ENCODE measurements at places on chromosomes 5 and 9.

- DNase-seq, result no peak
Measured at GRCh38 chr9:95277509-95277908, 40.0 kb downstream of the FANCC start.

GRCh38 chr9:120857481-120857880 lies 14.8 kb upstream of the PSMD5 start:
- DNase-seq, result no peak

GRCh38 chr9:97386733-97387503 lies 25.0 kb upstream of the TDRD7 start:
- peak; percentile 81 for DNase-seq

- DNase-seq, result peak; percentile 73
Measured at GRCh38 chr9:134294153-134295071, 31.8 kb upstream of the RXRA start.

DNA sequence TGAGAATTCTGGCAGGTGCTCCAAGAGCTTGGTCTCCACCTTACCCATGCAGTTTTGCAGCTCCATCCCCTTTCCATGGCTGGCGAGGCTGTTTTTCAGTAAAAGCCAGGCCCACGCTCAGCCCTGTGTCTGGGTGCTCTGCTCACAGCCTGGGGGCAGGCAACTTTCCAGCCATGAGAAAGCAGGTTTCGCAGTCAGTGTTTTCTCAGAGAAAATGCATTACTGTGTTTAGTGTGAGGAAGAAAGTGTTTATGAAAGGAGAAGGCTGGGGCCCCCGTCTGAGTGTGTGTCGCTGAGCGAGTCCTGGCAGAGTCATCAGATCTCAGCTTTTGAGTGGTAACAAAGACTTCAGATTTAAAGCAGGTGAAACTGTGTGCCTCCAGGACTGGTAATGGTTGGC lies 248.1 kb downstream of the IRX1 start:
- no peak for DNase-seq

GRCh38 chr5:14816999-14817761 lies 54.4 kb downstream of the ANKH start:
- peak; percentile 97 for DNase-seq

DNA sequence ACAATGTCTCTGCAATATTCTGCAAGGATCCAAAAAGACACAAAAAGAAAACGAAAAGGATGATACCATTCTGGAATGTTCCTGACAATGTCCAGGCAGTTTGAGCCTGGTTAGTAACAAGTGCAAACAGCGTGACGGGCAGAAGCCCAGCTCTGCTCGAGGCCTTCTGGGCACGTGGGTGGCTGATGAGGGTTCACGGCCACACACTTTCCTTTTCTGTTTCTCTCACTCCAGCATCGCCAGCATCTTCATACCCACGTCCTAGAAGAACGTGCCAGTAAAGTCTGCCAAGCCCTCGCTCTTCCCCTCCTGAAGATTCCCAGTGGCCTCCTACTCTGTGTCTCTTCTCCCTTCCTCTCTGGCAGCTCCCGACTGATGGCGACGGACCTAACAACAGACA lies 36.7 kb downstream of the COL23A1 start:
- DNase-seq, result peak; percentile 7

GRCh38 chr5:109927639-109928038 lies 237.9 kb downstream of the MAN2A1 start:
- no peak for DNase-seq

GRCh38 chr9:81002242-81002641 lies 687.1 kb downstream of the TLE1 start:
- DNase-seq, result no peak

GRCh38 chr5:131749138-131749537 lies 47.7 kb downstream of the FNIP1 start:
- peak; percentile 67 for DNase-seq

DNA sequence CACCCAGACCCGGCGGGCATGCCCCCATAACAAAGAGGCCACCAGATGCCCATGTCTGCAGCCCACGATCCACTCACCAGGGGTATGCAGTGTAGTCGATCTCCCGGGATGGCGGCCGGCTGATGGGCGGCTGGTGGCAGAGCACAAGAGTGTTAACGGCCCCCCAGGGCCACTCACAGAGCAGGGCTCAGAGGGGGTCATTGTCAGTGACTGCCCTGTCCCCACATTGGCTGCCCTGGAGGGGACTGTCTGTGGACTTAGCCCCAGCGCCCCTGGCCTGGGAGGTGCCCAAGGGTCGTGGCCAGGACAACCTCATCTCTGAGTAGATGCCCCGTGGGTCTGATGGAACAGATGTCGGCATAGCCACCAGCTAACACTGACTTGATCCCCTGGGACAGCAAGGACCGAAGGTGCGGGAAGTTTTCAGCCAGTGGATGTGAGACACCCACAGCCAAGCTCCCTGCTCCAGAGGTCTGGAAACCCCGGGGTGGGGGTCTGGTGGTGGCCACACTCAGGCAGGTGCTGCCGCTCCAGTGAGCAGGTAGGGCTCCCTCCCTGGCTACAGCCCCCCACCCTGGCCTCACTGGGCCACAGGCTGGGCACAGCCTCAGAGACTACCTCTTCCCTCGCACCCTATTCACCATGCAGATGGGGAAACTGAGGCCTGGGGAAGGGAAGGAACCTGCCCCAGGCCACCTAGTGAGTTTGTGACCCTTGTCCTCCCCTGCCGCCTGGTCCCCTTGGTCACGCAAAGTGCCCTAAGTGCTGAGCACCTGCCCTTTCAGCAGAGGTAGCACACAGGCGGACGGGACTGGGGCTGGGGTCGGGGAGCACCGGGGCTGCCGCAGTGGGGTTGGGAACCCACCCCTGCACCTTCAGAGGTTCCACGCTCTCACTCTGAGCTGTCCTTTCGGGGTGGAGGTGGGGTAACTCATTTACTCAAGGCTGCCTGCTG lies 38.1 kb upstream of the SARDH start:
- DNase-seq, result no peak

GRCh38 chr5:109410389-109411148 lies 795 bp upstream of the PJA2 start:
- DNase-seq, result peak; percentile 88

DNA sequence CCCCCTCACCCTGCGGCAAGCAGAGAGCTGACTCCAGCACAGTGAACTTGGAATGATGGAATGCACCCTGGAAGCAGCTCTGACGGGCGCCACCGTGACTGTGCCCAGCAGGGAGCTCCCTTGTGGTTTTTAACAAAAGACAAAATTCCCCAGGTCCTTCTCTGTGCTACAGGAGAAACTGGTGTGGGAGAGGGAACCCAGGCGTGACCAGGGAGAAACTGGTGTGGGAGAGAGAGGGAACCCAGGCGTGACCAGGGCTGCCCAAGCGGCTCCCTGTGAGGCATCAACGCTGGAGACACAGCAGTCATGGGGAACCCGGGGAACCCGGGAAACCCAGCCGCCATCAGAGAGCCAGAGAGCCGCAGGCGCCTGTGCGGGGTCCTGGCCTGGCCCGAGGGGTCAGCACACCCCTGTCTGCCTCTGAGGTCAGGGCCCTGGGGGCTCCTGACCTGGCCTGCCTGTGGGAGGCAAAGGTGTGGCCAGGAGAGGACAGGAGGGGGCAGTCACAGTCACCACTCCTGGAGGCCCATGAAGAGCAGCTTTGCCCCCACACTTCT lies 3.1 kb upstream of the AHRR start:
- DNase-seq, result peak; percentile 84

DNA sequence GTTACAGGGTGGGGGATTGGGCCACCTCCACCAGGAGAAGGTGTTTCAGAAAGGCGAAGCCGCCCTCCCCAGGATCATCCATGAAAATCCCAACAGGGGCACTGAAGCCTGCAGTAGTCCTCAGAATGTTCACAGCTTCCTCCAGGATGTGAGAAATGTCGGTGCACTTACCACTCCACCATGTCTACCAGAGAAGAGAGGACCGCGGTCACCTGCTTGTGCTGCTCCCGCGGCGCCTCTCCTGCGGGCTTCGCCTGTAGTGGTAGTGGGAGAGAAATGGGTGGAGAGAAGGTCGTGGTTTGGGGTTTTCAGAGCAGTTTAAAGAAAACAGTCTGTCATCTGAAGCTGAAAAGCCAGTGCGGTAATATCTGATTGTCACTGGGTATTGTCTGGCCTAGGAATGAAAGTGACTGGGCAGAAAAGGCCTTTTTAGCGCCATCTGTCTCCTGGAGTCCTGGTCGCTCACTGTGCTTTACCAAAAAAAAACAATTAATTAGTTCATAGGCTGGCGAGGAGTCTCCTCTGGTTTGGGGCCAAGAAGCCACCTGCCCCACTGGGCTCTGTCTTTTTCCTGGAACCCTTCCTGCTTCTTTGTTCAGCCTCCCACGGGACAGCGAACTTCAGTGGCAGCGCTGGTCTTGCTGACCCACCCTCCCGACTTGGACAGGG lies 23.0 kb upstream of the PPP1R26 start:
- no peak for DNase-seq

DNA sequence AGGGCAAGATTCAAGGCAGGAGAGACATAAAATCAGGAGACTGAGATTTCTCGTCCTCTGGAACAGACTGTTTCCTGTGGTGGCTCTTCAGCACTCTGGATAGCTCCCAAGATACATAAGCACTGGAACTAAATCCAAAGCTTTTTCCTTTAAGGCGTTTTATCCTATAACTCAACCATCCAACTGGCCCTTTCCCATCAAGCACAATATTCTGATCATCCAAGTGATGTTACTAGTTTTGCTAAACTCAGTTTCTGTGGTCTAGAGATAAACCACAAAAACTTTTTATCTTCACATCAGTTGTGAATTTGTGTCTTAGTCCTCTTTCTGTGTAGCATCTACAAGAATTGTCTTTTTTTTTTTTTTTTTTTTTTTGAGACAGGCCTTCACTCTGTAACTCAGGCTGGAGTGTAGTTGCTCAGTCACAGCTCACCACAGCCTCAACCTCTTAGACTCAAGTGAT lies 299.4 kb downstream of the COX7C start:
- peak; percentile 69 for DNase-seq

DNA sequence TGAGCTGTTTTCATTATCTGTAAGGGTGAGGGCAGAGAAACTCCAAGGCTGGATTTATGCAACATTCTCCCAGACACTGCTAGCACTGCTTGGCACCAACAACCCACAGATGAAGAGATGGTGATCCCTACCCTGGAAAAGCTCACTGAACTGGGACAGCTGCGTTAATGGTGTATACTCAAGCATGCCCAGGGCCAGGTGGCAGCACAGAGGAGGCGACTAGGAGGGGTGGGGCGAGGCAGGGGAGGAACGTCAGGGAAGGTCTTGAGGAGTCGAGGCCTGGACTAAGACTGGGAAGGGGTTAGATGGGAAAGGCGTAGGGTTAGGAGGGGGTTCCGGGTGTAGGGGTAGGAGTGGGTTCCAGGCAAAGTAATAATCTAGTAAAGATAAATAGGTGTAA lies 73.1 kb upstream of the TBC1D9B start:
- DNase-seq, result no peak

DNA sequence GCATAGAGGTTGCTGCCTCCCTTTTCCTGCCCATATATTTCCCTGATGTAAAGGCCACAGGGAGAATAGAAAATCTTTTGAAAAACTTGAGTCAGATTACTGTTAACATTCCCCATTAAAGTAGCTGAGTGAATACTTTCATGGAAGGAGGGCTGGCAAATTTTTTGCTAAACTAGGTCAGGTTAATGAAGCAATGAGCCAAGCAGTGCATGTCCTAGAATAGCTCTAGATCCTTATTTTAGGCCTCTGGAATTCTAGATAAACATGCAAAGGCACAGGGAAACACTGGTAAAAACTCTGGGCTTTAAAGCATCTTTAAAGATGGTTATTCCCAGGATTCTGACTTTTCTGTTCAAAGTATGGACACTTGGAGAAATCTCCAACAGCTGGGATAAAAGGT lies 27.9 kb downstream of the TTC1 start:
- no peak for DNase-seq

- peak; percentile 93 for DNase-seq
Measured at GRCh38 chr5:109411627-109412026, 1.9 kb upstream of the PJA2 start.

DNA sequence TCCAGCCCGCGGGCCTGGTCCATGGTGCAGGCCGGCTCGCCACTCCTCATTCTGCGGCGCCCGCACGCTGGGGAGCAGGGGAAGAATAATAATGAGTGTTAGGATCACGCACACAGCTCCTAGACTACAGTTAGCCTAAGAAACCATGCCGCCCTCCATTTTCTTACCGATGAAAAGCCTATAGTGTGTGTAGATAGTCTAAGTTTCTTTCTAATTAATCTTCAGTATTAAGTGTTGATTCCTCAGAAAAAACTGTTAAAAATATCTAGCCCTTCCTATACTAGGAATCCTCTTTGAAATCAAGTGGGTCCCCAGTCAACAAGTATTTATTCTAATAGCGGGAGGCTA lies 9.3 kb downstream of the ZBED3 start:
- no peak for DNase-seq

- DNase-seq, result peak; percentile 85
Measured at GRCh38 chr9:70324963-70325362, 66.2 kb downstream of the SMC5 start.
